ENCODE measurements at places on chromosomes 7 and 10.

GRCh38 chr7:142152076-142152475, 40.6 kb downstream of the MGAM2 start:
- DNase-seq = no peak

DNA sequence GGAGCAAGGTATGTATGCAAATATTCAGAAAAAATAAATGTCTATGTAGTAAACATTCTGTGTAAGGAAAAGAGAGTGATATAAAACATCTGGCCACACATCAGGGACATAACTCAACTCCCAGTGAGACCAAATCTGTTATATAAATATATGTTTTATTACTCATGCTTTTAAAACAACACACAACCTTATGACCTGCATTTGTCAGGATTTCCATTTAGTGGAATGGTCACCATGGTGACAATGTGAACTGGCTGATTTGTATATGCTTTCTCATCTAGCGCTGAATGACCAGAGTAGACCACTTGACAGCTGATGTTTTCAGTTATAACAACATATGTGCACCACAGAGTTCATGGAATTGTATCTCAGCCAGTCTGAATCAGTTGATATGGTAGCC, 551.7 kb downstream of the HTR7 start:
- DNase-seq = no peak

DNA sequence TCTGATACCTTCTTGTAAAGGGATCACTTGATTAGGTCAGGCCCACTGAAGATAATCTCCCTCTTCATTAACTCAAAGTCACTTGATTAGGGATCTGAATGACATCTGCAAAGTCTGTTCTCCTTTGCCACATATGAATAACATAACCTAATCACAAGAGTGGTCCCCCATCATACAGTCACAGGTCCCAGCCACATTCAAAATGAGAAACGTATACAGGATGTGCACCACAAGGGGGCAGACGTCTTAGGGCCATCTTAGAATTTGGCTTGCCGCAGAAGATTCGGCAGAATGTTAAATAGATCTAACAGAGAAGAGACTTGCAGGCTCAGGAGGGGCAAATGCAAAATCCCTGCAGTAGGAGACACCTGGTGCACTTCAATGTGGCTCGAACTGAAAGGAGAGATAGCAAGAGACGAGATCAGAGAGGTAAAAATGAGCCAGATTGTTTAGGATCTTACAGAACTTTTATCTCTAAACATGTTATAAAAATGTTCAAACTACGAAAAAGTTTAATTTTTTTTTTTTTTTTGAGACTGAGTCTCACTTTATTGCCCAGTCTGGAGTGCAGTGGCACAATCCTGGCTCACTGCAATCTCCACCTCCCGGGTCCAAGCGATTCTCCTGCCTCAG, 10.4 kb upstream of the SMC3 start:
- peak; percentile 50 for DNase-seq

DNA sequence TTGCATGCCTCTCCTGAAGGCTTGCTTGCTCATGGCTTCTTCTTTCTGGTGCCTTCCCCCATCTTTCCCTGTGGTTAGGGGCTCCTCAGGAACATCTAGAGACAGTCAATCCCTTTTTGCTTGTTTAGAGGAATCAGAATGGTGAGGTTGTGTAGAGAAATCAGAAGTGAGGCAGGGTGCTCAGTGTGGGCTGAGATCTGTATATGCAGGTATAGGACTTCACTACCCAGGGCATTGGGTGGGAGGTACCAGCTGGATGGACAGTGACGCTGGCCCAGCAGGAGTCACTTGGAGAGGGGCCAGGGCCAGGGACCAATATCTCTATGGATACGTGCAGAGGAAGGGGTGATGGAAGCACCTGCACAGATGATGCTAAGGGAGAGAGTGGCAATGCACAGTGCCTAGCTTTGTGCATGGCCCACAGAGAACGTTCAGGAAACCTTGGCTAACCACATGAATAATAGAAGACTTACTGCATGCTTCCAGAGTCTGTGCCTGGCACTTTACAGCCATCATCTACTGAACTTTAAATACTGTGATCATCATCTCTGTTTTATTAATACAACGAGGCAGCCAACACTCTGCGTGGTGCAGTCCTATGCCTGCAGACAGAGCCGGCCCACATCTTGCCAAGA, 255.2 kb downstream of the ABCA13 start:
- DNase-seq = no peak

GRCh38 chr7:84111842-84112241, 82.7 kb downstream of the SEMA3A start:
- DNase-seq = no peak

GRCh38 chr10:76543655-76544054, 1094.0 kb downstream of the KCNMA1 start:
- DNase-seq = no peak

GRCh38 chr10:76168437-76168836, 737.0 kb downstream of the LRMDA start:
- DNase-seq = no peak

DNA sequence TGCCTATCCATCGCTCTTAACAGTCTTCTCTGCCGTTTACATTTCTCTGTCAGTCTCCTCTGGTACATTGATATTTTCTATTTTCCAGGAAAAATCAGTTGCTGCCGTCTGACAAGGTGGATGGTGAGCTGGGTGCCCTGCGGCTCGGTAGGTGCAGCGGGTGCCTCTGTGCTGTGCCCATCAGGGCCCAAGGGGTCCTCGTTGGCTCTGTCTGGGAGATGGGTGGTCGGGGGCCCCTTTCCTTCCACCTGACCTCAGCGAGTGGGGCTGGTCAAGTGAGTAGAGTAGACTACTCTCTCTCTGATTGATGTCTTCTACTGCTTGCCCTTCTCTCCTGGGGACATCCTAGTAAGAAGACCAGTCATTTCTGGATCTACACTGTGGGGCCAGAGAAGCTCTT, 57.4 kb downstream of the MINDY4 start:
- no peak for DNase-seq

DNA sequence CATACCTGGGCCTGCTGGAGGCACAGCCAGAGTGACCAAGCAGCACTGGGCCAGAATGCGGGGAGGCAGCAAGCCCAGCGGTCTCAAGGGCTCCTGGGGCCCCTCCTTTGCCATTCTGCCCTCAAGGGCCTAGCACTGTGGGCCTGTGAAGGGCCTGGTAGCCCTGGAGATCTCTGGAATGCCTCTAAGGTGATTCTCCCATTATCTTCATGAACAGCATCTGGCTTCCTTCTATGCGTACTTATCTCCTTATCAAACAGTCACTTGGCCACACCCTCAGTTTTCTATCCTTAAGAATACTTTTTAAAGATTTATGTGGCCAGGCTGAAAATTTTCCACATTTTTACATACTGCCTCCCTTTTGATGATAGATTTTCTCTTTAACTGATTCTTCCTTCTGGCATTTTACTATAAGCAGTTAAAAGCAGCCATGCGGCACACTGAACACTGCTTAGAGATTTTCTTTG, 67.5 kb upstream of the CCNY start:
- no peak for DNase-seq

DNA sequence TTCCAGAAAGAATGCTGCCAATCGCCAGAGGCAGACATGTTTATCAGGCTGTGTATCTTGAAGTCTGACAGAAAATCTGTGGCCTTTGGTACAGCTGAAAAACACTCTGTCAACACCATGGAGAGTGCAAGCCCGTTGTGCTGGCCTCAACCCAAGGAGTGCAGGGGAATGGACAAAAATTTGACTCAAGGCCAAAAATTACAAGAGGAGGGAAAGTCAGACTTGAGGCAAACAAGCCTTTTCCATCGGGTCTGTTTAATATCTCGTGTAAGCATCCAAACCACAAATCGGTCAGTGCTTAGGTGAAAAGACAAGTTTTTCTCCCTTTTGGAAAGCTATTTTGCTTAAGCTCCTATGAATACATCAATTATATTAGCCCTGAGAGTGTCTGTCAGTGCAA, 305.3 kb upstream of the NFE2L3 start:
- no peak for DNase-seq

DNA sequence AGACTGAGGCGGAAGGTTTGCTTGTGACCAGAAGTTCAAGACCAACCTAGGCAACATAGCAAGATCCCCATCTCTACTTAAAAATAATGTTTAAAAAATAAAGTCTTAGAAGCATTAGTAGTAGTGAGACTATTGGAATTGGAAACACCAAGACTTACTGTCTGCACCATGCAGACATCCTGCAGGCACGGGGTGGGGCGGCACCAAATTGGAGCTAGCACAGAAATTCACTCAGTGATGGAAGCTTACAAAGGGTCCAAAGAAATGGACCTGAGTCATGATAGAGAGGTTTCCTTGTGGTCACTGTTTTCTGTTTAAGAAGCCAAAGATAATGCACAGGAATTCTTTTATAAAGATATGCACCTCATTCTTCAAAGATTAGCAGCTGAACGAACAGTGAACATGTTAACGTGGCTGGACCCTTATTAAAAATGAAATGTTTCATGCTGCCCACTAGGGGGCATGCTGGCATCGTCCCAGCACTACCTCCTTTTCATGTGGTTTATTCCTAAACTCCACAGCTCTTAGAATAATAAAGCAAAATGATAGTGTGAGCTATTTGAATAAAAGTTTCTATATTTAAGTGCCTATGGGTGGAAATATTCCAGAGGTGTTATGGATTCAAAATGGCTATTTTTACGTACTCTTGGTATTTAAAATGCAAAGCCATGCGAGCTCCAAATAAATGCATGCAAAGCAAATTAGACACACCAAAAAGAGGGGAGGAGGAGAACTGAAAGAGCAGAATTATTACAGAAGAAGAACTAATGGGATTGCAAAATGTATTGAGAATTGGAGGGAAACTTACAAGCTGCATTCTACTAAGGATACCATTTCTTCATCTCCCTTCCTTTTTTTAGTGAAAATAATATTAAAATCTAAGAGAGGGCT, 28.6 kb downstream of the PDSS1 start:
- no peak for DNase-seq

- no peak for DNase-seq
Measured at GRCh38 chr10:78868861-78869260, 199.9 kb upstream of the ZMIZ1 start.

GRCh38 chr10:22321156-22321923, 441 bp downstream of the BMI1 start:
- DNase-seq = peak; percentile 49

DNA sequence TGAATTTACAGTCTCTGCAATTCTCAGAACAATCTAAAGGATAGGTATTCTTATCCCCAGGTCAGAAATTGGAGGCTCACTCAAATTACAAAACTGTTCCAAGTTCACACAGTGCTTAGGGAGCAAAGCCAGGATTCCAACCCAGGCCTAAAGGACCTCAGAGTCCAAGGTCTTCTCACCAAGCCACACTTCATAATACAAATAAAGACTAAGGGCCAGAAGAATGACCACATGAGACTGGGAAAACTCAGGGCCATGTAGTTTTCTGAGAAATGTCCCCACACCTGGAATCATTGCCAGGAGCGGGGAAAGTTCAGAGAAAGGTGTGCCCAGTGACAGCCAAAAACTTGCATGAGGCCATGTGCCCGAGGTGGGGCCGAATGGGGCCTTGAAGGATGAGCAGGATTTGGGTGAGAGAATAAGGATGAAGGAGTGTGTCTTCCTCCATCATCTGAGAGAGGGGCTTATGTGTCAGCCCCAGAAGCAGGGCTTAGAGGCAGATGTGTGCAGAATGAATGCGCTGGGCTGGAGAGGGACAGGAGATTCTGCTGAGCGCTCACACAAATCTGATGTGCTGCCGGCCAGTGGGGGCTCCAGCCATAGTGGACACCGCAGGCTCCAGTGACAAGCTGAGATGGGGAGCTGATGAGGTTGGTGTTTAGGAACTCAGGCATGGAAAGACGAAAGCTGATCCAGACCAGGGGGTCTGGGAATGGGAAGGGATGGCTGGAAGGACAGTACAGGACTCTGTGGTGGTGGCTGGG, 35.9 kb downstream of the BLNK start:
- DNase-seq = no peak

DNA sequence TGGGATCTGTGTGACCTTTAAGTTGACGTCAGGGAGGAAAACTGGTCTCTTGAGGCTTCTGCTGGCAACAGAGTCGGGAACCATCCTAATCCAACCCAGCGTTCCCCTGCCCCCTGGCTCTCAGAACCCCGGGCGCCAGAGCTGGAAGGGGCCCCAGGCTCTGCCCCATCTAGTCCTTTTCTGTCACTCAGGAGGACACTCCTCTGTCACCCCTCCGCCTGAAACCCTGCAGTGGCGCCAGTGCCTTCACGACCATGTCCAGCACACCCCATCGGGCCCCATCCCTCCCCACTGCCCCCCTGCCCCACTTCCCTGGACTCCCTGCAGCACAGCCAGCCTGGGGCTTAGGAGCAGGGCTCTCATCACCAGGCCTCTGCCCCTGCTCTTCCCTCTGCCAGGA, 39.1 kb downstream of the COL13A1 start:
- DNase-seq = no peak

DNA sequence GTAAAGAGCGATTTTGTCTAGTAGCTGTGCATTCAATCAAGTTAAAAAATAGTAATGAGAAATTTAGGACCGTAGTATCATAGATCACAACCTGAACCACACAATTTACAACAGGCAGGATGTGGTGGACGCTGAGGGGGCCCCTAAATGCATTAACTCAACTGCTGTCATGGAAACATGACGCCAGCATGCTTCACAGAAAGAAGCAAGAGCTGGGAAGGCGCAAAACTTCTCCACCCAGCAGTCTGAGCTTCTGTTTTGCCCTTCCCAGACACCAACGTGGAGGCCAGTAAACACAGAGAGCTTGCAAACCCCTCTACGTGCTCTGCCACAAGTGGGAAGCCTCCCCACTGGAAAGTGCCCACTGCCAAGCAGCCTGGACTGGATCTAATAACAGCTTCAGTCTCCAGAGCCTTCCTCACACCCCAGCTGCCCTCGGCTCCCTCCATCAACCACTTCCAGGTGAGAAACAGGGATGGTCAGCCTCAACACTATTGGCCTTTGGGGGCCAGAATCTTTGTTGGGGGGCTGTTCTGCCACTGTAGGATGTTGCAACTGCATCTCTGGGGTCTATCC, 151.8 kb downstream of the SFMBT2 start:
- no peak for DNase-seq

- no peak for DNase-seq
Measured at GRCh38 chr10:110420401-110421193, 77.1 kb upstream of the DUSP5 start.

GRCh38 chr10:132974886-132975830, 32.8 kb upstream of the CFAP46 start:
- DNase-seq = no peak

- no peak for DNase-seq
Measured at GRCh38 chr10:80945264-80945880, 407.7 kb downstream of the SH2D4B start.

DNA sequence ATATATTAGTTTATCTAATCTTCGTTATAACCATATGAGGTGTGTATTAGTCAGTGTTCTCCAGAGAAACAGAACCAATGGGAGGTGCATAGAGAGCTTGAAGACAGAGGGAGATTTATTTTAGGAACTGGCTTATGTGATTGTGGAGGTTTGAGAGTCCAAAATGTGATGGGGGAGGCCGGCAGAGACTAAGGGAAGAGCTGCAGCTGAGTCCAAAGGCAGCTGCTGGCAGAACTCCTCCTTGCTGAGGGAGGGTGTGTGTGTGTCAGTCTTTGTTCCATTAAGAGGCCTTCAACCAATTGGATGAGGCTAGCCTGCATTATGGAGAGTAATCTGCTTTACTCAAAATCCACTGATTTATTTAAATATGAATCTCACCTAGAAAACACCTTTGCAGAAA, 165.1 kb downstream of the SH3PXD2A start:
- no peak for DNase-seq

Measured in activated T-helper 1 cell treated with anti-CD3 and anti-CD28 coated beads, Interleukin-2, amount 50 U/mL, for 16 hours (primary cell).